Left lobe of liver (tissue), 2 donors: ENCODE measurements at places on chromosomes 7 and 10. TPM values are rescaled to one million over a fixed set of nuclear protein-coding genes. Genes with fewer than 3 reads are reported as not detected.

The SFXN2 gene
- 25.5 TPM for total RNA-seq

The TMEM139 gene
- 22.0 TPM for total RNA-seq

The TMEM184A gene
- total RNA-seq: 44.6 TPM

The AVPI1 gene
- 26.4 TPM for total RNA-seq

The SUN1 gene
- 41.5 TPM for total RNA-seq

The WASHC2C gene
- total RNA-seq: 12.1 TPM

The TUBB8 gene
- not detected for total RNA-seq

The TWIST1 gene
- total RNA-seq: not detected

The SDK1 gene
- total RNA-seq: 0.53 TPM

The TMEM176A gene
- total RNA-seq: 449 TPM

The MCM10 gene
- total RNA-seq: 0.33 TPM

The NKX1-2 gene
- 0.05 TPM for total RNA-seq

The PDE6C gene
- total RNA-seq: not detected

The NPFFR1 gene
- total RNA-seq: not detected

The FAM221A gene
- total RNA-seq: 4.2 TPM

The DRGX gene
- not detected for total RNA-seq

The SLC13A1 gene
- total RNA-seq: 0.13 TPM

The REEP3 gene
- total RNA-seq: 23.7 TPM

The ELFN1 gene
- total RNA-seq: 17.5 TPM

The NHLRC2 gene
- 22.4 TPM for total RNA-seq

The MET gene
- 32.2 TPM for total RNA-seq

The FRMD4A gene
- 13.8 TPM for total RNA-seq

The SAMD9L gene
- 1.1 TPM for total RNA-seq

The SLC26A4 gene
- not detected for total RNA-seq

The FAM237B gene
- total RNA-seq: not detected

The DNAJB9 gene
- 48.4 TPM for total RNA-seq

The DPP6 gene
- not detected for total RNA-seq

The UPK3BL2 gene
- 8.5 TPM for total RNA-seq

The SUN3 gene
- total RNA-seq: not detected

The OR2A1 gene
- total RNA-seq: not detected

The PON2 gene
- total RNA-seq: 86.1 TPM

The TBX20 gene
- total RNA-seq: 1.5 TPM

The MLXIPL gene
- 457 TPM for total RNA-seq

The TRIL gene
- total RNA-seq: 0.18 TPM

The PCDH15 gene
- not detected for total RNA-seq

The CTNNA3 gene
- 1.5 TPM for total RNA-seq

The TMUB1 gene
- 60.4 TPM for total RNA-seq

The LEP gene
- not detected for total RNA-seq

The TMEM178B gene
- total RNA-seq: not detected

The DNAJC12 gene
- total RNA-seq: 14.3 TPM

The CHST15 gene
- total RNA-seq: 12.8 TPM

The CLDN4 gene
- total RNA-seq: 1.7 TPM

The STN1 gene
- 5.8 TPM for total RNA-seq

The TRIP6 gene
- 24.6 TPM for total RNA-seq

The NEBL gene
- total RNA-seq: 1.2 TPM

The NPY4R gene
- total RNA-seq: not detected

The DENND2A gene
- 2.5 TPM for total RNA-seq

The UTF1 gene
- total RNA-seq: not detected

The HGF gene
- total RNA-seq: 19.2 TPM

The COL1A2 gene
- 11.8 TPM for total RNA-seq

The PNLIPRP2 gene
- total RNA-seq: 0.88 TPM

The BNIP3 gene
- total RNA-seq: 90.4 TPM

The SPAM1 gene
- not detected for total RNA-seq

The HOXA10 gene
- total RNA-seq: 0.10 TPM

The COL17A1 gene
- 0.13 TPM for total RNA-seq
